Activated CD4-positive, alpha-beta T cell treated with anti-CD3 and anti-CD28 coated beads, Interleukin-2, amount 10 ng/mL, durations not matched to agents 7 days and 5 days (primary cell): ENCODE measurements at places on chromosomes 3 and 15. TPM values are rescaled to one million over a fixed set of nuclear protein-coding genes. Genes with fewer than 3 reads are reported as not detected.

The SLC24A5 gene
- total RNA-seq = not detected

The GRAMD1C gene
- 0.35 TPM for total RNA-seq

The B3GALNT1 gene
- 3.0 TPM for total RNA-seq

The EIF2B5 gene
- total RNA-seq = 53.0 TPM

The FEM1B gene
- 51.7 TPM for total RNA-seq
